ENCODE measurements at places on chromosomes 12 and 14. TPM values are rescaled to one million over a fixed set of nuclear protein-coding genes. Genes with fewer than 3 reads are reported as not detected.

LRRC10 gene
- total RNA-seq = not detected

POTEM gene
- total RNA-seq = not detected

GPR135 gene
- total RNA-seq = 2.1 TPM

NRIP2 gene
- not detected for total RNA-seq

PSME1 gene
- 134 TPM for total RNA-seq

ACOT6 gene
- total RNA-seq = not detected

DACT1 gene
- 78.7 TPM for total RNA-seq

OR4Q3 gene
- total RNA-seq = not detected

CLEC2A gene
- not detected for total RNA-seq

TGM1 gene
- 1.6 TPM for total RNA-seq

NOVA1 gene
- total RNA-seq = 1.4 TPM

OTOGL gene
- total RNA-seq = 0.14 TPM

KRT75 gene
- total RNA-seq = not detected

MYF6 gene
- not detected for total RNA-seq

ESR2 gene
- under 0.01 TPM for total RNA-seq

JPH4 gene
- total RNA-seq = not detected

Measured in smooth muscle cell of bladder (primary cell).